Lung (tissue), 17 donors: ENCODE measurements at places on chromosomes 7 and 10. TPM values are rescaled to one million over a fixed set of nuclear protein-coding genes. Genes with fewer than 3 reads are reported as not detected.

DNA sequence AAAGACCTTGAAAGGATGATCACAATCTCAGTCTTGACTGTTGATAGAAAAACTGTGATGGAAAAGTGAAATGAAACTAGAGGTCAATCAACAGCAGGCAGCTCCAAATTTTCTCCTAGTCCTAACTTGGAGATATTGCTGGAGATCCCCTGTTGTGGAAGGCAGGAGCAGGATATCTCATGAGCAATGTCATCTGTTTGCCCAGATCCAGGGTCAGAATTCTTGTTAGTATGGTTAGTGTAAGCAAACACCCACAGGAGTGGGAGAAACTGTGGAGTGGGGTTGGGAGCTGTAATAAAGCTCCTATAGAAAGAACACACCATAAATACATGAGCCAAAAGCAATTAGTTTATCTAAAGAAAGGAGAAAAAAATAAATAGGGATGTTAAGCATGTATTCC, 169.0 kb downstream of the AKR1D1 start:
- peak; percentile 17 for DNase-seq

GRCh38 chr10:132306864-132307751, 642 bp downstream of the STK32C start:
- DNase-seq, result no peak

Gene CNPY1
- total RNA-seq, result not detected

DNA sequence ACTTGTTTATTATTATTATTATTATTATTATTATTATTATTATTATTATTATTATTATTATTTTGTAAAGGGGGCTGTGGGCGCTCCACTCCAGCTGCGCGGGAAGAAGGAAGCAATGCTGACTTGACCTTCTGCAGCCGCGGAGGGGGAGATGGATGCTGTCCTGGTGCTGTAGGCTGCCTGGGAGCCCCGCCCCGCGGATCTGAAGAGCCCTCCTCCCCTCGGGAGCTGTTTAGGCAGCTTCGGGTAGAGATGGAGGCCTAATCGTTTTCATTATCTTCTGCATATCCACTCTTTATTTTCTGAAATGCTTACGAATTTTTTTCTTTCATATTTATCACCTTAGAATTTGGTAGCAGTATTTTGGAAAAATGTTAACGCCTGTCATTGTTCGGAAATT, 101.2 kb upstream of the KLF6 start:
- DNase-seq, result no peak

GRCh38 chr7:55965805-55966421, 1.5 kb downstream of the NIPSNAP2 start:
- no peak for DNase-seq

Gene KIF20B
- 5.7 TPM for total RNA-seq

- DNase-seq, result no peak
Observed at GRCh38 chr7:86963599-86964230, 95.7 kb downstream of the ELAPOR2 start.

- DNase-seq, result no peak
Observed at GRCh38 chr7:288671-289101, 1.3 kb upstream of the FOXL3 start.

Gene HMX3
- total RNA-seq, result not detected

Gene ST8SIA6
- total RNA-seq, result 22.0 TPM

- DNase-seq, result no peak
Observed at GRCh38 chr7:40329601-40330153, 194.9 kb downstream of the SUGCT start.

Gene TEX36
- not detected for total RNA-seq

Gene SOSTDC1
- total RNA-seq, result 6.1 TPM

GRCh38 chr7:102284891-102285539, 1.7 kb upstream of the SH2B2 start:
- DNase-seq, result peak; percentile 40

DNA sequence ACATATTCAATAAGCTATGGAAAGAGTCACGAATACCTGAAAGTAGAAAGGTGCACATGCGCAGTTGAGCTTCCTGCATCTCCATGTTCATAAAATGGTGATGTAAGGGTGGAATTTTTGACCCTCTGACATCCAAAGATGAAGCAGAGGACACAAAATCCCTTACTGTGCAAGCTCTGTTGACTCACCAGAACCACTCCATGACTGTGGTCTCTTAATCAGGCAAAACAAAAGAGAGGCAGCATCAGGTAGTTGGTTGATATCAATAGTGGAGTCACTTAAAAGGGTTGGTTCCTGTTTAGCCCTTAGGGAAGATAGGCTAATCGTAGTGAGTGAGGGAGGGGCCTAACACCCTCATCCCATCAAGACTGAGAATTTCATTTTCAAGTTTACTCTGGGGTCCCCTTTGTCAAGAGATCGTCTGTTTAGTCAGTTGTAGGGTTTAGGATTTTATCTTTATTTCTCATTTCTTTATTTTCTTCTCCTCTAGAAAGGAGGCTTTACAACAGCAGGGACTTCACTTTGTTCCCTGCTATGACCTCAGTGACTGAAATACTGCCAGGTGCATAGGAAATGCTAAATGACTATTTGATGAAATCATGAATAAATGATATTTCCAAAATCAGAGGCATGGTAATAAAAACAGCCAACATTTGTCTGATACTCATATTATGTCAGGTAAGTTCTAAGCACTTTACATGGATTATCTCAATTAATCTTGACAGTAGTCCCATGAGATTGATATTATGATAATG, 98.1 kb downstream of the CD36 start:
- no peak for DNase-seq

Gene ZNF736
- 31.6 TPM for total RNA-seq

DNA sequence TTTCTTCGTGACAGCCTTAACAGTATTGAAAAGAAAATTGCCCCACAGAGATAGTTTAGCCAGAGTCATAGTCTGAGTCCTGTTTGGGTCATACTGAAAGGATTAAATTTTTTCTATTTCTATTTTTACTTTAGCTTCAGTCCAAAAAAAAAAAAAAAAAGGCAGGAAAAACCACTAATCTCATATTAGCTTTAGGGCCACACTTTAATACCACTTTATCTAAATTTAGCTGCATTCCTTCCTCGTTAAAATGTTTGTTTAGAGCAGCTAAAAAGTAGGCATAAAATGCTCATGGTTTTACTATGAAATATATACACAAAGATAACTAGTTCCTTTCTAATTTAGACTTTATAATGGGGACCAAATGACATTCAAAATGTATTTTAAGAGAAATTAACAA, 216.5 kb upstream of the TMEM196 start:
- no peak for DNase-seq

Gene PRKAR2B
- total RNA-seq, result 6.6 TPM

DNA sequence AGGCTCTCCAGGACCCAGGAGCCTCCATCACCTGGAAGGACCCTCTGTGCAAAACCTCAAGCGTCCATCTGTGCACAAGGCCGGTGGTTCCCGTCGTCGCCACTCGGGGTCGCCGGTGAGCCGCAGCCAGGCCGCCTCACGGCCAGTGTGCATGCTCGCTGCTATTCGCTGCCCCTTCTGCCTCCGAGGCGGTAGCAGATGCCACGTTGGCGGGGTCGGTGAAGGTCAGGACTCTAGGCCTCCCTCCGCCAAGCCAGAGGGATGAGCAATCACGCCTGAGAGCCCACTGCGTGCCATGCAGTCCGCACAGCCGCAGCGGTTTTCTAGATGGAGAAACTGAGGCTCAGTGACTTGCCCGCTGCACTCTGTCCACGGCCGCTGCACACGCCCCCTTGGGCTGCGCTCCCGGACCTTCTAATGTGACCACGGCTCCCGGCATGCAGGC, 5.7 kb downstream of the UPK3B start:
- no peak for DNase-seq

DNA sequence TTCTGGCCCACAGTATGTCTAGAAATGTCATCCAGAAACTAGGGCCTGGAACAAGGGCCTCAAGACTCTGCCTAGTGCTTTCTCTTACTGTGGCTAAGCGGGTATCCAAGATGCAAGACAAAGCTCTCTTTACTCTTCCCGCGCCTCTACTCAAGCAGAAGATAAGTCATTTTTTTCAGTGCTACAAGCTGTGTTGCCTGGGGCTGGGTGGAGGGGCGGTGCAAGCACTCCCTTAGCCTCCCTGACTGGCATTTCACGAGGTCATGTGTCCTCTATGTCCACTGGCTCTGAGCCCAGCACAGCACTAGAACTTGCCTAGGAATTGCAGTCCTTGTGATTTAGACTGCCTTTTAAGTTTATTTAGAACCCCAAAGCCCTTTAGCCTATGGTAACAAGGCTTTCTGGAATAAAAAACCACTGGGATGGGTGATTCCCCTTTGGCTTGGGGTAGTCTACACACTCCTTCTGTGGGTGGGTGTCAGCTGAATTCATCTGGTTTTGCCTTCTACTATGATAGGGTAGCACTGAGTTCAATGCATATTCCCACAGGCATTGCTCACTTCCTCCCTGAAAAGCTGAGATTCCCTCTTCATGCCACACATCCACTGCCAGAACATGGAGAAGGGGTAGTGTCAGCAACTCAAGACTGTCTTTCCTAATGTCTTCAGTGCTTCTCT, 371.8 kb upstream of the KCND2 start:
- DNase-seq, result peak; percentile 42

- no peak for DNase-seq
Observed at GRCh38 chr10:30587522-30588031, 42.0 kb downstream of the LYZL2 start.

GRCh38 chr7:5533821-5534367, 110.3 kb upstream of the TNRC18 start:
- DNase-seq, result no peak

- no peak for DNase-seq
Observed at GRCh38 chr7:32765185-32765584, 126.4 kb downstream of the KBTBD2 start.

DNA sequence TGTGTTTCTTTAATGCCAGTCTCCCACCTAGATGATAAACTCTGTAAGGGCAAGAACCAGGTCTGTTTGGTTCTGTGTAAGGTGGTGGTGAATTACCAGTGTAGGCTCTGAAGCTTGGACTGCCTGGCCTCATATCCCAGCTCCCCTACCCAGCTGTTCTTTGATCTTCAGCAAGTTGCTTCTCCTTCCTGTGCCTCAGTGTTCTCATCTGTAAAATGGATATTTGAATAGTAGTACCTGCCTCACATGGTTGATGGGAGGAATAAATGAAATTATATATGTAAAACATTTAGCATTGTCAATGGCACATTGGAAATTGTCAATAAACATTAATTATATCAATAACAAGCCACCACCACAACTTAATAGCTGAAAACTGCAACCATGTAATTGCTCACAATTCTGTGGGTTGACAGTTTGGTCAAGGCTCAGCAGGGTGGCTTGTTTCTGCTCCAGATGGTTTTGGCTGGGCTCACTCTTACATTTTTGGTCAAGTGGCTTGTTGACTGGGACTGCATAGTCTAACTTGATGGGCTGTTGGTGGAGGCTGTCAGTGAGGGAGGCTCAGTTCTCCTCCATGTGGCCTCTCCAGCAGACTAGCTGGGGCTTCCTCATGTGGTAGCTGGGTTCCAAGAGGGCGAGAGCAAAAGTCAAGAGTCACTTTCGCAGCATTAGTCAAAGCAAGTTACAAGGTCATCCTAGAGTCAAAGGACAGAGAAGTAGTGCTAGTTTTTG, 84.5 kb upstream of the DUSP5 start:
- no peak for DNase-seq

Gene SPOCK2
- total RNA-seq, result 24.1 TPM

Gene ODAD2
- 12.1 TPM for total RNA-seq

DNA sequence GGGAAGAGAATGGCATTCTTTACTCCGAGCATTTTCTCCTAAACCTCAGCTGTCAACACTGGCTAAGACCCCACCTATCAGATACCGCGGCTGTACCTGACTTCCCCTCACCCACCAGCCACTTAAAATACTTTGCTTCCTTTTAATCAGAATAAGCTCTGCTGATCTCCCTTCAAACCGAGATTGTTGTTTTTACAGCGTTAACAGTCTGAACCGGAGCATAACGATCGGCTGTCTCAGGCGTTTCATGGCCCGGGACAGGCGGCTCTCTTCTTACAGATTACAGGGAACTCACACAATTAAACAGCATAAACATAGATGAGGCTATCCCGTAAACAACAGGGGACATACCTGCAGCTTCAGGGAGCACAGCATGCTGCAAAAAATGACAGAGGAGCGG, 174.3 kb upstream of the RNF32 start:
- DNase-seq, result peak; percentile 26
